ENCODE measurements at places on chromosomes 7 and 10.

- no peak for DNase-seq
Observed at GRCh38 chr10:71810048-71810750, 36.9 kb upstream of the VSIR start.

GRCh38 chr7:98251231-98251600 lies 816 bp downstream of the TECPR1 start:
- DNase-seq, result no peak

- DNase-seq, result no peak
Observed at GRCh38 chr10:58706836-58707235, 194.2 kb downstream of the BICC1 start.

GRCh38 chr7:91228327-91228726 lies 35.9 kb upstream of the FZD1 start:
- no peak for DNase-seq

DNA sequence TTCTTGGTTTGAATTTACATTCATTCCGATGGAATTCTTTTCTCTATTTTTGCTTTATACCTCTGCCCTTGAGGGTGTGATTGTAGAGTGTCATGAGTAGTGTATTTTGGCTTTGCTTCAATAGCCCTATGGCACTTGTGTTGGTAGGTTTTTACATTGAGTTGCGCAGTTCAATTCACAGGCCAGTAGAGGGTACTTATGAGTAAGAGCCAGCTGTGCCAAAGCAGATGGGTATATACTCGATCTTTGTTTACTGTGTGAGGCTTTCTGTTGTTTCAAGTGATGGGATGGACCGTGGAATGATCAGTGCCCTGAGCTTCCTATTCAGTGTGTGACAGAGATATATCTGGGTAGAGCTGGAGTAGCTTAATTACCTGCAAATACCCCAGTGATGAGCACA lies 4.3 kb upstream of the AKR1C3 start:
- no peak for DNase-seq

GRCh38 chr10:104501864-104502579 lies 139.1 kb upstream of the SORCS3 start:
- no peak for DNase-seq

DNA sequence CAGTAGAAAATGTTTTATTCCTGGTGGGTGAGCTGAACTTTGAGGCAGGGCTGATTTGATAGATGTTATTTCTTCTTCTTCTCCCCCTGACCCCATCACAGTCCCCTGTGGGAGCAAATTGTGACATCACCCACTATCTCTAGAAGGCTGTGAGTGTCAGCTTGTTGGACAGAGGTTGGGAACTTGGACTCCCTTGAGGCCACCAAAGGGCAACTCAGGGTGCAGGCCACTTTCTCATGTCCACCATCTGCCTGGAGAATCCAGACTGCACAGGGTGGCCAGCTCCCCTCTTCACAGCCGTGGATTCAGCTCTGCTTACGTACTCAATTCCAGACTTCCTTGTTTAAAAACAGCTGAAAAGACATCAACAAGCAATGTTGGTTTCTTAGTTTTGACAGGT lies 103.0 kb downstream of the LRRC18 start:
- no peak for DNase-seq

Measured in neural crest cell (in vitro differentiated cells).